Right kidney (tissue), 9 donors: ENCODE measurements at places on chromosomes 5 and 9.

DNA sequence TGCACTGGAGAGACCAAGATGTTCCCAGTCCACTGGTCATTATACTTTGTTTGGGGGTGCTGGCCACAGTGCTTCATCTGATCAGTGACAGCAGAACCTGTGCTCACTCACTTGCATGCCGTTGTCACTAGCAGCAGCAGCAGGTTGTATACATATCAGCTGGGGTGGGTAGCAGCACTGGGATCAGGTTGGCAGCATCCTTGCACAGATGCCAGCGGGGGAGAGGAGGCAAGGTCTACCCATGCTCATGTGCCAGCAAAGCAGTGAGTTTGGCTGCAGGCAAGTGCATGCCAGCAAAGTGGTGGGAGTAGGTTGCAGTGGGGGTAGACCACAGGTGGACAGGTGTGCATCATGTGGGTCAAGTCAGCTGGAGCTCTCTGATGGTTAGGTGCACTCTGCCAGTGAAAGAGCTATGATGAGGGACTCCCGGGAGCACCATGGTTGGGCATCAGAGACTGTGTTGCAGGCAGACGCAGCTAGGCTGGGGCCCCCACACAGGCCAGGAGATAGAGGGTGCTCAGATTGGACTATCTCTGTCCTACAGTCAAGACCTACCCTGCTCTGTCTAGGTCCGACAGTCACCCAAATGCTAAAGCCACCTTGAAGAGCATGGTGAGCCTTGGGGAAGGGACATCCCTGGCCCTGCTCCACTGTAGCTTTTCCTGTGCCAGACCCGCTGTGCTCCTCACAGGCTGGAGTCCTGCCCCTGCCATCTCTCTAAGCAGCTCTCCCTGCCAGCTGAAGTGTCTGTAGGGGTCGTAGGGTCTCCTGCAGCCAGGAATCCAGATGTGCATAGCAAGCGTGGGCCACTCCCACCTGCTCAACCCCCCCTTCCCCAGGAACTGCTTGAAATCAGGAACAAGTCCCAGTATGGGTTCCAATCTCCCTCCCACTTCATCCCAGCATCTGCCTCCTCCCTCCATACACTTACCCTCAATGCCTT is 119.8 kb downstream of the RNF180 start:
- DNase-seq, result no peak

DNA sequence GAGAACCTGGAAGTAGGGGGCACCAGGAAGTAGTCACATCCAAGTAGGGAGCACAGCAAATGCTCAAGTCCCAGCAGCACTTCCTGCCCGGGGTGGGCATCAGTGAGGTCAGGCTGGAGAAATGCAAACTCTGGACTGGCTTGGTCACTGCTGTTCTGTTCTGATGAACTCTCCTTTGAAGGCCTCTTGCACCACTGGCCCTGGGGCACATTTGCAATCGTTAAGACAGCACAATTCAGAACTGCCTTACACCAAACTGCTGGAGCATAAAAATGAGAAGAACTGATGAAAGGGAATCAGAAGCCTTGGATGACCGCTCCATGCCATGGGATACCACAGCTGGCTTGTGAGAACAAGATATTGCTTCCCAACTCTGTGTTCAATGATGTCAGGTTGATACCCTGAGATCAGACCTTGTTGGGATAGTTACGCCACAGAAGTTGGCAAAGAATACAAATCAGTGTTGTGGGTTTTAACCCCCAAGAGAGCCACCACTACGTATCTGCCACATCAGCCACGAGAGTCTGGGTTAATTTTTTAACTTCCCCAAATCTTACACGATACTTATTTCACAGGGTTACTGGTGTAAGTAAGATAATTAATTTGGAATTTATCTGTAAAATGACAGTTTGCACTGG is 42.3 kb upstream of the ZSWIM6 start:
- DNase-seq, result no peak

- no peak for DNase-seq
These were observed 34.1 kb downstream of the PLPP7 start for GRCh38 chr9:131323629-131324028.

- DNase-seq, result no peak
These were observed 650 bp downstream of the ELP1 start for GRCh38 chr9:108933231-108933717.

- no peak for DNase-seq
These were observed 32.6 kb downstream of the ADAMTS2 start for GRCh38 chr5:179312557-179313235.

GRCh38 chr5:135239453-135240282 is 159.4 kb downstream of the MACROH2A1 start:
- DNase-seq, result peak; percentile 31

DNA sequence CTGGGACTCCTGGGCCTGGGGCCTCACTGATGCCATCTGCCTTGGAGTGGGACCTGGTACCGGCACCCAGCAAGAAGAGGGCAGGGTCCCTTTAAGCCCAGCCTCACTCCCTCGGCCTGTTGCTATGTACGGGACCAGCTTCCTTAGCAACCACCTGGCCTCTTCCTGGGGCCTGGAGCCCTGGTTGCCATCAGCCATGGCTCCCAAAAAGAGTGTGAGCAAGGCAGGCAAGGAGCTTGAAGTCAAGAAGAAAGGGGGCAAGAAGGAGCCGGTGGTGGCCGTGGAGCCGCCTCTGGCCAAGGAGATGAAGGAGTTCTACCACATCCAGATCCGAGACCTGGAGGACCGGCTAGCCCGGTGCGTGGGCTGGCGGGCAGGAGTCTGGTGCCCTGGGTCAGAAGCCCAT is at the start of gene CFAP157:
TSS of gene CFAP157 (plus strand) at position 153 of the 406 bp plus-strand sequence. CDS start at position 197, 44 bp downstream.
- no peak for DNase-seq

- no peak for DNase-seq
These were observed 43.1 kb downstream of the P4HA2 start for GRCh38 chr5:132184588-132184987.

GRCh38 chr5:103617913-103618312 is 55.3 kb upstream of the NUDT12 start:
- no peak for DNase-seq

GRCh38 chr5:109859537-109859936 is 169.8 kb downstream of the MAN2A1 start:
- DNase-seq, result no peak

DNA sequence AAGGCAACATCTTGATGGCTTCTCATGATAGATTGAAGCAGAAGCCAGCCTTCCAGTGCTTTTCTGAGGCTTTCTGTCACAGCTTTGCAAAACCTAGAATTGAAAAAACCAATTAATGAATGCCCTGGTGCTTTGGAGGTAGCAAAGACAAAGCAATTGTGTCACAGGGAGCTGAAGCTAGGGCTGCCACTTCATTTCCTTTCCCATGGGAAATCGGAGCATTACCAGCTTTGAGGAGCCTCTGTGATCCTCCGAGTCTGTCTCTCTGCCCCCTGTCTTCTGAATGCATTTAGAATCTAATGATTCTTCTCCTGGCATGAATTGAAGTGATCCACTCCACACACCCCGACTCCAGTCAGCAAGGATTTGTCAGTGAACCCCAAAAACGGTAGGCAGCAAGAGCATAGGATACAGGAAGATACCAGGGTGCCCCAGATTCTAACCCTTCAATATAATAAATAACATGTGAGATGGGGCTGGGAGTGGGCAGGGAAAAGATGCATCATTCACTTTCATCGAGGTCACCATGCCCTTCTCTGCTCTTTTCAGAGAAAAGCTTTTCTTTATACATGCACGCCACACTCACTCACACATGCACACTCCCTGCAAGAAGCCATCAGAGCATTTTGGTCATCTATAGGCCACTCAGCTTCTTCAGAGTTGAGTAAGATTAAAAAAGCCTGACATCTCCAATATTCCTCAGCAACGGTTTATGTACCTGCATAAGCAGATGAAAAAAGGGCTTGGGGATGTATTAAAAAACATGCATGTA is 247.7 kb upstream of the ZNF462 start:
- no peak for DNase-seq

DNA sequence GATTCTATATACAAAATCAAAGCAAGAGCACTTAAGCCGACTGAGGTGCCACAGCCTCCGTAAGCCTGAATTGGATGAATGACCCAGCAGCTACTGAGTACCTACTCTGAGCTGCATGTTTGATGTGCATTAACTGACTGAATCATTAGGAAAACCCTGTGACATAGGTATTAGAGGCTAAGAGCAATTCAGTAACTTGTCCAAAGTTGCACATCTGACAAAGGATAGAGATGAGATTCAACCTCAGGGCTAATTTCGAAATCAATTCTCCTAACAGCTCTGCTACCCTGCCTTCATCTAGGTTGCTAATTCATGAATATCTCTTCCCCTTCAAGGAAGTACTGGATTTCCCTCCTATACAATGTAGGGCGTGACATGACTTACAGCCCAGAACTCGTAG is 89.1 kb upstream of the GLIS3 start:
- no peak for DNase-seq

DNA sequence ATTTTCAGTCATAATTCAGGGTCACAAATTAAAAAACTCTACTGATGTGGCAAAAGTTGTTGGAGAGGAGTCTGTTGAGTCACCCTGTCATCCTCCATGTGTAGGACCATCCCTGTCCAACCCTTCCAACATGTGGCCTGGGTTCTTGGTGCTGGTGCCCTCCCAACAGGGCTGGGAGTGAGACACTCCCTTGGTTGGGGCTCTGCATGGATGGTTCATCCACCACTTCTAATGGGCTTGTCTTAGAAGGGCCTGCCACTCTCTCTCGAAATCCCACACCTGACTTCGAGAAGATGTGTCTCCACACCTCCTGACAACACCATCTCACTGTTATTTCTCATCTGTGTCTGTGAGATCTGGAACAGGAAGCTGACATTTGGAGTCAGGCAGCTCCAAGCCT is 312.2 kb upstream of the IRX4 start:
- DNase-seq, result no peak

GRCh38 chr5:155460501-155460931 is 447.0 kb downstream of the KIF4B start:
- DNase-seq, result no peak

DNA sequence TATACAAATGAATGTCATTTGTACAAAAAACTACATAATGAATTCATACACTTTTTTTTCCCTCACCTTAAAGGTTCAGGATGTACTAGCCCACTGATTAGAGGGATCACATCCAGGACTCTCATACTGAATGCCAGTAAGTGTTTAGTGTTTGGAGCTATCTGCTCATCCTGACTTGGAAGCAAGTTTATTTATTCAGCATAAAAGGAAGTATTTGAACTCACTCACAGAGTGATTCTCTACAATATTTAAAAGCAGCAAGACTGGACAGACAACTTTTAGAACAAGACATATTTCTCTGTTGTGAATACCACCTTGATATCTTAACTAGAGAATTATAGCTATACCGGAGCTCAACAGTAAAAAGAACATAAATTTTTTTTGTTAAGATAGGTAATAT is 14.8 kb upstream of the IQGAP2 start:
- no peak for DNase-seq

DNA sequence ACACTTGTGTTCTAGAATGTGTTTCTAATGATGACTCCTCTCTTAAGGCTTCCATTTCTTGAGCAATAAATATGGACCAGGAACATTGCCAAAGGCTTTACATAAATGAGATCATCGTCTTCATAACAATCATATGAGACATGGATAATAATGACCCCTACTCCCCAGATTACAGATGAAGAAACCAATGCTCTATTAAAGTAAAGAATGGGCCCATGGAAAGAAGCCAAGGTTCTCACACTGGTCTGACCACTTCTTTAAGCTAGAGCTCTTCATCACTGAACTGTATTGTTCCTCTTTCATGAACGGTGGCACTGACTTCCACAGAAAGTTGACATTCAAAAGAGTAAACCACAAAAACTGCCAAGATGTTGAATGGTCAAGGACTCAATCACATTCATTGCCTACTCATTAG is 65.3 kb downstream of the MARCHF3 start:
- no peak for DNase-seq

- DNase-seq, result no peak
These were observed 235.3 kb downstream of the CETN3 start for GRCh38 chr5:90174236-90174635.
